ENCODE measurements at places on chromosomes 16 and 17.
A peak's percentile ranks its signal among the peaks of the same experiment; 100 is the strongest.

DNA sequence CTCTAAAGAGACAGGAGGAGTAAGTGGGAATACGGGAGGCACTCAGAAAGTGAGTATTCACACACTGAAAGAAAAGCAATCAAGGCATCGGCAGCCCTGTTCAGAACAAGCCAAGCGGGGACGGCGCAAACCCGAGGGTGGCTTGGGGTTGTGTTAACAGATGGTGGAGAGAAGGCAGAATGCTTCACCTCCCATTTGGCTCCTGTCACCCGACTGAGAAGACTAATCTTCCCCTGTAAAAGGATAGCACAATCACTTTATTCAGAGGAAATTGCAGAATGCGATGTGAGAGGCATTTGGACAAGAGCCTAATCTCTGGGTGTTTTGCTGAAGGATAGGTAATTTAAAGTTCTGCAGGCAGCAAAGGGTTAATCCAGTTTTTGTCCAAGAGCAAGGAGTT, 119.3 kb upstream of the WSCD1 start:
- no peaks in the 10 kb centered on the region for H3K4me1 ChIP-seq
- peak; percentile 4 for DNase-seq
- no peaks in the 10 kb centered on the region for H3K27me3 ChIP-seq
- H3K4me3 ChIP-seq: no peak overlapping the region
- H3K36me3 ChIP-seq: no peaks in the 10 kb centered on the region

DNA sequence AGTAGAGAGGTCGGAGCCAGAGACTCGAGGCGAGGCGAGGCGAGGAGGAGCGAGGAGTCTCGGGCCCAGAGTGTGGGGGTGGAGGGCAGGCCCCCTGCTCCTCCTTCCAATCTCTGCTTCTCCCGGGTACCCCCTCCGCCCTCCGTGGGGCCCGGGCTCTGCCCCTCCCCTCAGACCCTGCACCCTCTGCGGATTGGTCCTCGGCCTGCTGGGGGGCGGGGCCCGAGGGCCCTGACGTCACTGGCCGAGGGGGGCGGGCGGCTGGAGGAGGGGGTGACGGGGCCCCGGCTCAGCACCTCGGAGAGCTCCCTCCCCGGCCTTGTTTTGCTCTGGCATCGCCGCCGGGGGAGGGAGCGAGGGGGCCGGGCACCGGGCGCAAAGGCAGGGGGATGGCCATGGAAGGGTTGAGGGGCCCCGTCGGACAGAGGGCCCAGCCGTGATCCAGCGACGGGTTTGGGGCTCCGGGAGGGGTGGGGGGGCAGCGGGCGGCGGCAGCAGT, at the start of gene RUNDC3A:
Gene RUNDC3A, plus strand, starts transcription at position 282 of the 499 bp plus-strand sequence. CDS start 232 bp downstream, outside the sequence.
- peak within 1 kb of the TSS; percentile 52 for H3K4me3 ChIP-seq
- peak; percentile 97 for DNase-seq
- peaks cover 25% of the 10 kb centered on the region for H3K4me1 ChIP-seq
- H3K27ac ChIP-seq: peak within 1 kb of the TSS; percentile 70

DNA sequence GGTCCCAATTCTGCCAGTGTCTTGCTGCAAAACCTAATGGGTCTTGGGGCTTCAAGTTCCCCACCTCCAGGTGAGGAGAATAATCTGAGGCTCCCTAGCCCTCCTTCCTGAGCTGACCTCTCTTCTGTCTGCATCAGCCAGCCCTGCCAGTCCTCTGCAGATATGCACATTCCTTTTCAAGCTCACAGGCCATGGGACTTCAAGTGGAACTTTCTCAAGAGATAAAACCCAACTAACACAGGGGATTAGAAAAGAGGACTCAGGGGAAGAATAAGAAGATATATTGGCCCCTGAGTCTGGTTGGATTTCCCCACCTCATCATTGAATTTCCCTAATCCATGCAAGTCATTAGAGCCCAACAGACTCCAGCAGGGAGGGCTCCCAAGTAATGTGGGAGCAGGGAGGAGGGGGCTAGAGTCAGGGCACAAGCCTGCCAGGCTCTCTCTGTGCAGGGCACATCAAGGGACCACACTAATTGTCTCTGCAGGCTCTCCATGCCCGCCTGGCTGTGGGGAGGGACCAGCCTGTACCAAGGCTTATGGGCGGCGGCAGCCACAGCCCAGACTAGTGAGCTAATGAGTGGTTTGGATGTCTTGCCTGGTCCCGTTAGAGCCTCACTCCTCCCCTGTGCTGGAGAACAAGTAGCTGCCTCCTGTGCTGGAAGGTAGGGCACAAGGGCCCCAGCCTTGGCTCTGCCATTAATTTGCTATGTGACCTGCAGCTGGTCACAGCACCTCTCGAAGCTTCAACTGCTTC, 1.2 kb downstream of the KRT14 start:
- H3K36me3 ChIP-seq: no peaks in the 10 kb centered on the region
- H3K27ac ChIP-seq: no peak overlapping the region
- no peaks in the 10 kb centered on the region for H3K27me3 ChIP-seq
- no peak overlapping the region for H3K4me3 ChIP-seq
- DNase-seq: no peak

- no peak for DNase-seq
- no peaks in the 10 kb centered on the region for H3K36me3 ChIP-seq
- no peaks in the 10 kb centered on the region for H3K27me3 ChIP-seq
- H3K27ac ChIP-seq: no peak overlapping the region
- H3K4me1 ChIP-seq: no peaks in the 10 kb centered on the region
These were observed 119.5 kb downstream of the PARN start for GRCh38 chr16:14510581-14510938.

- H3K27me3 ChIP-seq: peaks cover 62% of the 10 kb centered on the region
- peaks cover 41% of the 10 kb centered on the region for H3K4me1 ChIP-seq
- DNase-seq: peak; percentile 63
- no peaks in the 10 kb centered on the region for H3K36me3 ChIP-seq
- H3K27ac ChIP-seq: no peak overlapping the region
These were observed 1.1 kb downstream of the EPOP start for GRCh38 chr17:38673707-38674013.

GRCh38 chr16:28292731-28293600, 641 bp downstream of the SBK1 start:
- no peak overlapping the region for H3K27ac ChIP-seq
- DNase-seq: no peak
- peak overlapping the region; percentile 67 for H3K4me3 ChIP-seq
- H3K36me3 ChIP-seq: no peaks in the 10 kb centered on the region

DNA sequence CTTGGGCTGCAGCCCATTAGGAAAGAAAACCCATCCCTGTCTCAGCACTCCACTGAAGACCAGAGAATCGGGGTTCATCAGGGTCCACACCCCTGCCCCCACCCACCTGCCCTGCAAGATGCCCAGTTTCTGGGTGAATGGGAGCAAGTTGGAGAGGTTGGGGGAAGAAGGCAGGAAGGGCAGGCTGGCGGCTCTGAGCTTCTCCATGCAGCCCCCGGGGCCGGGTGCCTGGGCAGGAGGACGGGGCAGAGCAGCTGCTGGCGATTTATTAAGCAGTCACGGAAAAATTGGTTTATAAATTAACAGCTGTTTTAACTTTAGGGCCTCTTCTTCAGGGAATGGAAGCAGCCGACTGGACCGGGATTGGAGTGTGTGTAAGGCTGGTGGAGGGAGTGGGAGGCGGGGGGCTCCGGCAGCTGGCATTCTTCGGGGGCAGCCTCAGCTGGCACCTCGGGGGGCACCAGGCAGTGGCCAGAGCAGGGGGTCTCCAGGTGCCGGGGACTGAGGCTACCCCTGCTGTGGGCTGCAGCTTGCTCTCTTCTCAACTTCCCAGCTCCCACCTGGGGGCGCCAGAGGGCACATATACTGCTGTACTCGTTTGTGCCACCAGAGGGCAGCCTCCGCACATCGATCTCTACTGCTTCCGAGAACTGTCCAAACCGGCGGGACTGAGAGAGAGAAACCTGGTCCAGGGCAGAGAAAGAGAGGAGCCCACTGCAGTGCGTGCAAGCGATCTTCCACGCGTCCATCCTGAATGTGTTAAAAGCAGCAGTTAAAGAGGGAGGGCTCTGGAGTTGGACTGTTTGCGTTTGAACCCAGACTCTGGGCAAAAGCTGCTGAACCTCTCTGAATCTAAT, 5.0 kb upstream of the PPP1R1B start:
- peaks cover 22% of the 10 kb centered on the region for H3K27me3 ChIP-seq
- DNase-seq: peak; percentile 93
- H3K36me3 ChIP-seq: no peaks in the 10 kb centered on the region
- H3K27ac ChIP-seq: no peak overlapping the region

DNA sequence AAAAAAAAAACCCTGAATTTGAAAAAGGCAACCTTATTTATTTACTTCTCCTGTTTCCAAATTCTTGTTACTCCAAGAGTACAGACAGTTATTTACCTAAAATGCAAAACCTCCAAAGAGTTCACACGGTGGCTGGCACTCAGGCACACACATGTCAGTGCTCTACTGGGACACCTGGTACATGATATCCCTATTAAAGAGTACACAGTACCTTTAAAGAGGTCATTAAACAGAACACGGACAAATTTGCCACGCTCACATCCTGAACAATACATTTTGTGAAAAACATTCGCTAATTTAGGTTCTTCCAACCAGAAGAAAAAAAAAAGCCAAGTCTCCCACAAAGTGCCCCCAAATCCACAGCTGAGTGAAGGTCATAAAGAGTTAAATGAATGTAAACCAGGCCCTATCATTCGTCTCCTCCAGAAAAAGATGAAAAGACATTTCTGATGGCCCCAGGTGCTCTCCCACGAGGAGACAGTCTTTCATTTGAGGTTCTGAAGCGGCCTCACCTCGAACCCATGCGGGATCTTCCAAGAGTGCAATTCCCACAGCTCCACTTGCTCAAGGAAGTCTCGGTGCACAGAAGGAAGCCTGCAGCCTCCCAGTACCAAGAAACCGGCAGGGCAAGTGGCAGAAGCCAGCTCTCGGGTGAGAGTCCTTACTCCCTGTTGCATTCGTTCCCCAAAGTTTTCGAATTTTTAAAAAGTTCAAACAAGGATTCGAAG, 993 bp downstream of the ERN1 start:
- peaks cover 70% of the 10 kb centered on the region for H3K4me1 ChIP-seq
- H3K27me3 ChIP-seq: no peaks in the 10 kb centered on the region
- no peaks in the 10 kb centered on the region for H3K36me3 ChIP-seq
- H3K27ac ChIP-seq: peak overlapping the region; percentile 100

DNA sequence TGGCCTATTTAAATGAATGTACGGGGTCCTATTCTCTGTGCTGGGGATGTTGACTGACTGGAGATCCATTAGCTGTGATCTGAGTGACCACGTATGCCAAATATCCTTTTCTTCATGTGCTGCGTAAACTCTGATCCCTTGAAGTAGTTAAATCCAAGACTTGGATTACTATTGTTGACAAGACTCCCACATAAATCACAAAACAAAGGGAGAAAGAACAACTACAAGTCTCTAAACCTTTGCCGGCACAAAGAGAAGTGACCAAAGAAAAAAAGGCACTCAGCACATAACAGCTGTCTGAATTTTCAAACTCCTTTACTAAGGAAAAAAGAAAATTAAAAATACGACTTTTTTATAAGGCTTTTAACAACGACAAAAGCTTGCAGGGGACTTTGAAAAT, 559.9 kb upstream of the CDH8 start:
- DNase-seq: peak; percentile 3
- no peaks in the 10 kb centered on the region for H3K27me3 ChIP-seq
- H3K4me1 ChIP-seq: no peaks in the 10 kb centered on the region
- no peaks in the 10 kb centered on the region for H3K36me3 ChIP-seq
- no peak overlapping the region for H3K27ac ChIP-seq

- no peak overlapping the region for H3K4me3 ChIP-seq
- no peaks in the 10 kb centered on the region for H3K27me3 ChIP-seq
- H3K4me1 ChIP-seq: no peaks in the 10 kb centered on the region
- H3K36me3 ChIP-seq: peaks cover 23% of the 10 kb centered on the region
- H3K27ac ChIP-seq: no peak overlapping the region
These were observed 279.7 kb downstream of the SLC39A11 start for GRCh38 chr17:72812823-72813222.

GRCh38 chr16:87531418-87531817, 38.6 kb upstream of the ZCCHC14 start:
- H3K27ac ChIP-seq: no peak overlapping the region
- H3K27me3 ChIP-seq: no peaks in the 10 kb centered on the region
- DNase-seq: no peak
- H3K36me3 ChIP-seq: no peaks in the 10 kb centered on the region

DNA sequence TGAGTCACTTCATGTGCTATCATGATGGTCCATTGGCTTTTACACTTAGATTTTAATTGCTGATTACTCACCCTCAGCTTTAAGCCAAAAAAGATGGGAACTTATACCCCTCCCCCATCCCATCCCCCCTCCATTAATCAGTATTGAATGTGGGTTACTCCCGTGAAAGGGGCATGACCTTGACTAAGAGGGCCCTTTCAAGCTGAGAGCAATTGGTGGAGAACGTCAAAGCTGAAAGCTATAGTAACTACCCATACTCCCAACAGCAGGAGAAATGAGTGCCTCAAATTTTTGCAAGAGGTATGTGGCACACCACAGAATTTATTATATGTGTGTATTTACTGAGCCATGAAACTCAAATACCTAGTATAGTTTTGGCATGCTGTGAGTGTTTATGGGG, 99.7 kb upstream of the CDH8 start:
- no peak for DNase-seq
- H3K4me1 ChIP-seq: no peaks in the 10 kb centered on the region
- no peaks in the 10 kb centered on the region for H3K36me3 ChIP-seq
- H3K4me3 ChIP-seq: no peak overlapping the region

DNA sequence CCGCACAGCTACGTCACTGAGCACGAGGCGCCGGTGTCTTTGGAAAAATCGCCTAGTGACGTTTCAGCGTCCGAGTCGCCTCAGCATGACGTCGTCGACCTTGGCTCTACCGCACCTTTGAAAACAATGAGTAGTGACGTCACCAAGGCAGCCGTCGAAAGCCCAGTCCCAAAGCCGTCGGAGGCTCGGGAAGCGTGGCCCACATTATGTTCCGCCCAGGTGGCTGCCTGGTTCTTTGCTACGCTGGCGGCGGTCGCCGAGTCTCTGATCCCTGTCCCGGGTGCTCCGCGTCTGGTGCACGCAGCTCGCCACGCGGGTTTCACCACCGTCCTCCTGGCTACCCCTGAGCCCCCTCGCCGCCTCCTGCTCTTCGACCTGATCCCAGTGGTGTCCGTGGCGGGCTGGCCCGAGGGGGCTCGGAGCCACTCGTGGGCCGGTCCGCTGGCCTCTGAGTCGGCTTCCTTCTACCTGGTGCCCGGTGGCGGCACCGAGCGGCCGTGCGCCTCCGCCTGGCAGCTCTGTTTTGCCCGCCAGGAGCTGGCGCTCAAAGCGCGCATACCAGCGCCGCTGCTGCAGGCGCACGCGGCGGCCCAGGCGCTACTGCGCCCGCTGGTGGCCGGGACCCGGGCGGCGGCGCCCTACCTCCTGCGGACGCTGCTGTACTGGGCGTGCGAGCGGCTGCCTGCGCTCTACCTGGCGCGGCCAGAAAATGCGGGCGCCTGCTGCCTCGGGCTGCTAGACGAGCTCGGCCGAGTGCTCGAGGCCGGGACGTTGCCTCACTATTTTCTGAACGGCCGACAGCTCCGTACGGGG, 1.5 kb downstream of the TMEM102 start:
- H3K36me3 ChIP-seq: no peaks in the 10 kb centered on the region
- peaks cover 40% of the 10 kb centered on the region for H3K27me3 ChIP-seq
- peak overlapping the region; percentile 57 for H3K4me3 ChIP-seq
- DNase-seq: peak; percentile 95

DNA sequence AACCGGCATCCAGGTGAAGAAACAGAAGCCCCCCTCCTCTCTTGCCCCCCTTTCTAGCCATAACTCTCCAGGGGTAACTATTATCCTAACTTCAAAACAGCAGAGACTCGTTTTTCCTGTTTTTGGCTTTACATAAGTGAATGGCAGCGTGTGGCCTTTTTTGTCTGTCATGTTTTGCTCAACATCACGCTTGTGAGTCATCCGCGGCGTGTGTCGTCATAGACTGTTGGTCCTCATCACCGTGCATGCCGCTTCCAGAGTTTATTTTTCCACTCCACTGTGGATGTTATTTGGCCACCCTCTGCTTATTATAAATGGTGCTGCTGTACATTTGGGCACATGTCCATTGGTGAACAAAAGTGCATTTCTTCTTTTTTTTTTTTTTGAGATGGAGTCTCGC, 52.6 kb downstream of the ERN1 start:
- peaks cover 50% of the 10 kb centered on the region for H3K36me3 ChIP-seq
- no peak overlapping the region for H3K4me3 ChIP-seq
- H3K4me1 ChIP-seq: peaks cover 53% of the 10 kb centered on the region
- H3K27me3 ChIP-seq: no peaks in the 10 kb centered on the region
- H3K27ac ChIP-seq: peak overlapping the region; percentile 81
- peak; percentile 60 for DNase-seq

All from stomach (tissue), 19 donors.